Activated T-helper 1 cell treated with anti-CD3 and anti-CD28 coated beads, Interleukin-12 subunit alpha, Interleukin-12 subunit beta, Interleukin-2, Interleukin-4 antibody, amounts not matched to agents 30 ng/mL and 10 ng/mL and 1 ng/mL, durations not matched to agents 14 hours and 24 hours and 36 hours (primary cell): ENCODE measurements at places on chromosomes 6 and 20. TPM values are rescaled to one million over a fixed set of nuclear protein-coding genes. Genes with fewer than 3 reads are reported as not detected.

NANP gene
- total RNA-seq: 9.1 and 9.8 TPM in 2 replicates

DNA sequence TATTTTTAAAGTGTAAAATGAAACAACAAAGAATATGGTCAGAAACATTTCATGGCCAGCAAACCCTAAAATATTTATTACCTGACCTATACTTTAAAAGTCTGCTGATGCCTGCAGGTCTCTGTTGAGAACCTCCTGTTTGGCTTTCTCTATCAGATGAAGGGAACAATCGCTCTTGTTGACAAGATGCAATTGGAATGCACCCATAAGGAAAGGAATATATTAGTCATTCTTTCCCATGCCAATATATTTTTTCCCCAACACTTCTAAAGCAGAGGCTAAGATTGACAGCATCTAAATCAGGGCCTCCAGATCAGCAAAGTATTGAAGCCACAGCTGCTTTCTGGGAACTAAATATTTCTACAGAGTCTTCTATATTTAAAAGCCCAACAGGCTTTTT, 897.8 kb downstream of the EPHA7 start:
- DNase-seq: no peak

GRCh38 chr6:13617066-13617465, 1.9 kb downstream of the NOL7 start:
- no peak for DNase-seq

- DNase-seq: no peak
Observed at GRCh38 chr20:2706688-2707352, 14.2 kb downstream of the EBF4 start.

GRCh38 chr20:40925829-40926510, 102.7 kb upstream of the TOP1 start:
- DNase-seq: no peak
